ENCODE measurements at places on chromosomes 1 and 21. TPM values are rescaled to one million over a fixed set of nuclear protein-coding genes. Genes with fewer than 3 reads are reported as not detected.

The CRNN gene
- total RNA-seq: not detected

The CFHR4 gene
- total RNA-seq: not detected

The MX2 gene
- total RNA-seq: not detected

The UBE2U gene
- total RNA-seq: not detected

The TFF2 gene
- total RNA-seq: not detected

The CATSPER4 gene
- total RNA-seq: not detected

The ANGPTL3 gene
- total RNA-seq: not detected

The FCGR3B gene
- not detected for total RNA-seq

The SLC22A15 gene
- 0.94 TPM for total RNA-seq

The USP25 gene
- 12.0 TPM for total RNA-seq

The HTR1D gene
- total RNA-seq: 14.8 TPM

The AMPD1 gene
- not detected for total RNA-seq

The HSD3B1 gene
- total RNA-seq: not detected

The PRKCZ gene
- total RNA-seq: 9.6 TPM

The PTGER3 gene
- total RNA-seq: not detected

The BECN2 gene
- not detected for total RNA-seq

The IPP gene
- total RNA-seq: 4.1 TPM

The ALX3 gene
- not detected for total RNA-seq

The LCE1B gene
- not detected for total RNA-seq

The ERRFI1 gene
- total RNA-seq: 220 TPM

The OR2G6 gene
- total RNA-seq: not detected

The NECTIN4 gene
- total RNA-seq: 1.9 TPM

The NBPF26 gene
- total RNA-seq: 4.8 TPM

The ERICH3 gene
- total RNA-seq: not detected

The TCHH gene
- total RNA-seq: 0.31 TPM

The GNAT2 gene
- total RNA-seq: 0.17 TPM

The SH2D5 gene
- total RNA-seq: 11.9 TPM

The FBLIM1 gene
- 27.8 TPM for total RNA-seq

The ACTL8 gene
- total RNA-seq: 1.0 TPM
